Upper lobe of right lung (tissue), 1 donor: ENCODE measurements at places on chromosomes 7 and 10. TPM values are rescaled to one million over a fixed set of nuclear protein-coding genes. Genes with fewer than 3 reads are reported as not detected.
A peak's percentile ranks its signal among the peaks of the same experiment; 100 is the strongest.

DNA sequence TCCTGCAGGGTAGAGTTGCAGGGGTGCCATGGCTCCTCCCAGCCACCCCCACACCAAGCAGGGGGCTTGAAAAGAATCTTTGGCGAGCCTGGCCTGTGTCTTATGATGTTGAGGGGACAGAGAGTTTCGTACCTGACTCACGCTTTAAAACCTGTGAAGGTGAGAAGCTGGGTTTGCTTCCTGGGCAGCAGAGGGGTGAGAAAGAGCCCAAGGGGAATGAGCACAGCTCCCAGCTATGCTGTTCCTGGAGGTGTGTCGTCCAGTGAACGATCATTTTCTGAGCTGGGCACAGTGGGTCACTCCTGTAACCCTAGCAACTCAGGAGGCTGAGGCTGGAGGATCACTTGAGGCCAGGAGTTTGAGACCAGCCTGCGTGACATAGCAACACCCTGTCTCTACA lies 13.5 kb upstream of the ADRB1 start:
- H3K36me3 ChIP-seq, result no peaks in the 10 kb centered on the region
- H3K4me3 ChIP-seq, result no peak overlapping the region
- no peak for DNase-seq
- H3K4me1 ChIP-seq, result peaks cover 17% of the 10 kb centered on the region

DNA sequence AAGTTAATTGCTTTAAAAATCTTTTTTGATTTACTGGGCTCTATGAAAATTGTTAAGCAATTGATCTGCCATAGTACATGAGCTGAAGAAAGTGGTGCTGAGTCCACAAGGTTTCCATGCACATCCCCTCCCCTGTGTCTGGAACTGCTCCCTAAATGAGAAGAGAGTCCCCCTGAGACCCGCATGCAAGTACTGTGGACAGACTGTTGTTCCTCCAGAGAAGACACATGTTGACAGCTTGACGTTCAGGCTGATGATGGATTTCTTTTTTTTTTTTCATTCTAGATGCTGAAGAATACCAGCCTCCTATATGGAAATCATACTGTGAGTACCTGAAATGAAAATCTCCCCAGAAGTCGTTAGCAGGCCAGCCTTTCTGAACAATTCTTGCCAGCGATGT lies 159.8 kb downstream of the CHN2 start:
- H3K27ac ChIP-seq, result no peak overlapping the region
- no peaks in the 10 kb centered on the region for H3K4me1 ChIP-seq
- H3K27me3 ChIP-seq, result no peaks in the 10 kb centered on the region
- no peak for DNase-seq
- H3K36me3 ChIP-seq, result no peaks in the 10 kb centered on the region
- H3K4me3 ChIP-seq, result no peak overlapping the region

- peak; percentile 83 for DNase-seq
- peak overlapping the region; percentile 14 for H3K4me3 ChIP-seq
- H3K27ac ChIP-seq, result no peak overlapping the region
- no peaks in the 10 kb centered on the region for H3K36me3 ChIP-seq
These were observed 20.4 kb downstream of the SH2B2 start for GRCh38 chr7:102306916-102307677.

DNA sequence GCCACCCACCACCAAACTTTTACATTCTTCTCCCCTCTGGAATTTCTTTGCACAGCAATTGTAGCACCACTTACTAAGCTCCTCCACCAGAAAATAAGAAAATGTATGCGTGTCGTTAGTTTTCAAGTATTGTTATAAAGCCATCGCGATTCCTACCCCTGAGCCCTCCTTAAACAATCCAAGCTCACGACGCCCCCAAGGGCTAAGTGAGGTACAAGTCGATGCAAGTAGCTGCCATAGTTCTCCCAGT lies 1.3 kb downstream of the FRAT2 start:
- DNase-seq, result no peak
- peaks cover 56% of the 10 kb centered on the region for H3K4me1 ChIP-seq
- peak overlapping the region; percentile 88 for H3K27ac ChIP-seq
- H3K36me3 ChIP-seq, result peaks cover 17% of the 10 kb centered on the region
- H3K4me3 ChIP-seq, result peak overlapping the region; percentile 81
- H3K27me3 ChIP-seq, result no peaks in the 10 kb centered on the region

The CDC14C gene
- total RNA-seq, result not detected

DNA sequence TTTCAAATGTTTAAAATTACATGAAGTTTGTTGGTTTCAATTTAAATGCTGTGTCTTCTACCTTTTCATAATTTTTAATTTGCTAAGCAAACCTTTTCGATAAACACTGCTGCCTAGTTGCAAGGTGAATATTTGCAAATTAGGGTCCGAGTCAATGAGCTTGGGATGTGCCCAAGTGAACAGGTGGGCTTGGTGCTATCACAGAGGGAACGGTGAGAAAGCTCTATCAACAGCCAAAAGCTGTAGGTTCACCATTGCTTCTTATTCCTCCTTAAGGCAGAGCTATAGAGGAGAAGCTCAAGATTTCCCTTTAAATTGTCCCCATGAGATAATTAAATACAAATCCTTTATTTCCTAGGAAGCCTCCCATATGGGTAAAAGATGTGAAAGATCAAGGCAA lies 245.3 kb upstream of the CELF2 start:
- no peaks in the 10 kb centered on the region for H3K27me3 ChIP-seq
- H3K4me1 ChIP-seq, result no peaks in the 10 kb centered on the region
- H3K36me3 ChIP-seq, result no peaks in the 10 kb centered on the region
- DNase-seq, result no peak

- H3K27me3 ChIP-seq, result no peaks in the 10 kb centered on the region
- DNase-seq, result no peak
- H3K27ac ChIP-seq, result no peak overlapping the region
- peaks cover 25% of the 10 kb centered on the region for H3K36me3 ChIP-seq
These were observed 8.9 kb downstream of the AKR1E2 start for GRCh38 chr10:4834898-4835405.

The GIMAP8 gene
- total RNA-seq, result 42.3 TPM

GRCh38 chr7:49778731-49779270 lies 5.4 kb downstream of the VWC2 start:
- no peak overlapping the region for H3K27ac ChIP-seq
- H3K4me1 ChIP-seq, result no peaks in the 10 kb centered on the region
- no peaks in the 10 kb centered on the region for H3K36me3 ChIP-seq

GRCh38 chr10:110335314-110336064 lies 30.8 kb upstream of the SMNDC1 start:
- H3K27me3 ChIP-seq, result no peaks in the 10 kb centered on the region
- H3K4me1 ChIP-seq, result peaks cover 3% of the 10 kb centered on the region
- H3K27ac ChIP-seq, result no peak overlapping the region
- H3K4me3 ChIP-seq, result no peak overlapping the region
- no peak for DNase-seq
- no peaks in the 10 kb centered on the region for H3K36me3 ChIP-seq

- H3K36me3 ChIP-seq, result peaks cover 79% of the 10 kb centered on the region
- peaks cover 12% of the 10 kb centered on the region for H3K4me1 ChIP-seq
- H3K4me3 ChIP-seq, result no peak overlapping the region
- no peak overlapping the region for H3K27ac ChIP-seq
These were observed 14.1 kb downstream of the MAP3K8 start for GRCh38 chr10:30448092-30448491.

DNA sequence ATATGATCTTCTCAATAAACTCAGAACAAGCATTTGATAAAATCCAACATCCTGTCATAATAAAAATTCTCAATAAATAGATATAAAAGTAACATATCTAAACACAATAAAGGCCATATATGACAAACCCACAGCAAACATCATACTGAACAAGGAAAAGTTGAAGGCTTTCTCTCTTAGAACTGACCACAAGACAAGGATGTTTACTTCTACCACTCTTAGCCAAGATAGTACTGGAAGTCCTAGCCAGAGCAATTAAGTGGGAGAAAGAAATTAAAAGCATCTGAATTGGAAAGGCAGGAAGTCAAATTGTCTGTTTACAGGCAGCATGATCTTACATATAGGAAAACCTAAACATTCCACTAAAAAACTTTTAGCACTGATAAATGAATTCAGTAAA lies 510.9 kb downstream of the ANKRD7 start:
- H3K27ac ChIP-seq, result no peak overlapping the region
- no peak for DNase-seq
- no peaks in the 10 kb centered on the region for H3K36me3 ChIP-seq
- no peaks in the 10 kb centered on the region for H3K4me1 ChIP-seq
- no peak overlapping the region for H3K4me3 ChIP-seq

The INMT gene
- 501 TPM for total RNA-seq

GRCh38 chr7:95828824-95829790 lies 56.8 kb downstream of the DYNC1I1 start:
- H3K4me1 ChIP-seq, result no peaks in the 10 kb centered on the region
- DNase-seq, result no peak
- no peak overlapping the region for H3K4me3 ChIP-seq
- H3K27me3 ChIP-seq, result no peaks in the 10 kb centered on the region
